ENCODE measurements at places on chromosomes 11 and 22.

DNA sequence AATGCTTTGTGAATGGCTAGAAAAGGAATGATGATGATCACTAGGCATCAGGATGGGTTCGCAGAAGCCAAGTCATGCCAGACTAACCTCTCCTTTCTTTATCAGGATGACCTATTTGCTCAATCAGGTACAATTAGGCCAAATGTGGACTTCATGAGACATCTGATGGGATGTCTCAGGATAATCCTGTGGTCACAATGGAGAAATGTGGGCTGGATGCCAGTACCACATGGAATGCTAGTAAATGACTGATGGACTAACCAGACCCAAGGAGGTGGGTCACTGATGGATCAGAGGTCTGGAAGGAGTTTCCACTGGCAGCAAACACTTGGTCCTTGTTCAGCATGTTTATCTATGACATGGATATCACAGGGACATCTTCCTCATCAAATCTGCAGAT is 94.8 kb upstream of the PHOX2A start:
- no peak for DNase-seq

DNA sequence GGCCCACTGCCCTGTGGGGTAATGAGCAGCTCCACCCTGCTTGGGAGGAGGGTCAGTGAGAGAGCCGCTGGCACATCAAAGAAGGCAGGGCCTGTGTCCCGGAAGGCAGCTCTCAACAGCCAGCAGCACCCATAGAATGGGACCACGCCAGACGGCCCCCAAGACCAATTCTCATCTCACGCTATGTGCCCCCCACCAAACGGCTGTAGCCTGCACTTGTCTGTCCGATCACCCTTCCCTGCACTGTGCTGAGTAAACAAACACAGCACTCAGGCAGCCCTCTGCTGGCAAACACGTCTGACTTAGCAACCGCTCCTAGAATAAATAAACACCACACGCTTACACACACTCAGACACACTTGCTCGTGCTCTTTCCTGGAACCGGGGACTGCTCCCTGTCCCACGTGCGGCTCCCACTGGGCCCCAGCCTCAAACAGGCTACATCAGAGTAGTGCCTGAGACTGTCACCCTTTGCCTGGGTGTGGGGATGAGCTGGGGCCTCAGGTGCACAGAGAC is 53.2 kb upstream of the CDON start:
- no peak for DNase-seq

DNA sequence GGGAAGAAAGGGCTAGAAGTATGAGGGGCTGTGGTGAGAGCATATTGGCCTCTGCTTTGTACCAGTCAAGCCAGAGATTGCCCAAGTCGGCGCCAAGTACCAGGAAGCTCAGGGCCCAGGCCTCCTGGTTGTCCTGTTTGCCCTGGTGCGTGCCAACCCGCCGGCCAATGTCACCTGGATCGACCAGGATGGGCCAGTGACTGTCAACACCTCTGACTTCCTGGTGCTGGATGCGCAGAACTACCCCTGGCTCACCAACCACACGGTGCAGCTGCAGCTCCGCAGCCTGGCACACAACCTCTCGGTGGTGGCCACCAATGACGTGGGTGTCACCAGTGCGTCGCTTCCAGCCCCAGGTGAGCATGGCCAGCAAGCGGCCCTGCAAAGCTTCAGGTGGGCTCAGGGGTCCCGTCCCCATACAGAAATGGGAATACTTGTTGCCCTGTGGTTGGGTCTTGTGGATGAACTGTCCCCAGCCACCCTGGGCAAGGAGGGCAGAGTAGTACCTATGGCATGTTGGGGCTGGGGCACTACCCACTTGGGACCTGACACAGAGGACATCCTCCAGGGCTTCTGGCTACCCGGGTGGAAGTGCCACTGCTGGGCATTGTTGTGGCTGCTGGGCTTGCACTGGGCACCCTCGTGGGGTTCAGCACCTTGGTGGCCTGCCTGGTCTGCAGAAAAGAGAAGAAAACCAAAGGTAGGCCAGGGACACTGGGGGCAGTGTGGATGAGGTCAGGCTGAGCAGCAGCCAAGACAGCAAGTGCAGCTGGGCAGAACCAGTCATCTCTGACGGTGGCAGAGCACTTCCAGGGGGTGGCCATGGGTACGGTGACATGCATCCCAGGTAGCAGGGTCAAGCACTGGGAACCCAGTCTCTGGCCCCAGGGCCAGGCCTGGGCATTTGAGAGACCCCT is 2.1 kb downstream of the TMEM25 start:
- no peak for DNase-seq

GRCh38 chr11:17014833-17015626 is 816 bp upstream of the PLEKHA7 start:
- no peak for DNase-seq

DNA sequence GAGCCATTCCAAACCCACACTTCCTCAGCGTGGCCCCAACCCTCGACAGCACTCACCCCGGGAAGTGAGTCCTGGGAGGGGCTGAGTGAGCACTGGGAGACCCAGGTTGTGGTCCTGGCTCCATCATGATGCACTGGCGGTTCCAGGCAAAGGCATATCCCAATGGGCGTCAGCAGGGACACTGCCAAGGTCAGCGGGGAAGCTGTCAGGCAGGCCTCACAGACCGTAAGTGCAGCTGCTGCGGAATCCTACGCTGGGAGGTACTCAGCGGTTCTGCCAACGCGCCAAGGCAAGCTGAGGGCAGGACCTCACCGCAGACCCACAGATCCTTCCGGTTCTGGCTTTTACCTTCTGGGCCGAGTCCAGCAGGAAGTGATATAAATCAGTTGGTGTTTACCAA is 1.4 kb upstream of the GAL3ST1 start:
- DNase-seq: no peak

- DNase-seq: no peak
Observed at GRCh38 chr11:115572551-115572950, 68.3 kb upstream of the CADM1 start.

DNA sequence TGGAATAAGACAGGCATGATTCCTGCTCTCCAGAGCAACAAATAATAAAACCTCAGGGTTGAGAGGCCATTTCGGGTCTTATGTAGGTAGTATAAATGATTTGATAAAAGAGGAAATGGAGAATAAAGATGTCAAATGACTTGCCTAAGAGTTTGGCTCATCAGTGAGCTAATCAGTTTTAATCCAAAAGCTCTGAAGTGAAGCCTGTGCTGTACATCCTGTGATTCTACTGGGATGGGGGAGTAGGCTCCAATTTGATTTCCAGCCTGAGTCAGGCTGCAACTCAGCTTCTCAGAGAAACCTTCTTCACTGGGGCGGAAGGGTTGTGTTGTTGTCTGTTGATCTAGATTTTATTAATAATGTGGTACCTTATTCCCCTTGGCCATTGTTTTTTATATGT is 192.2 kb upstream of the SORL1-AS1 start:
- DNase-seq: no peak

DNA sequence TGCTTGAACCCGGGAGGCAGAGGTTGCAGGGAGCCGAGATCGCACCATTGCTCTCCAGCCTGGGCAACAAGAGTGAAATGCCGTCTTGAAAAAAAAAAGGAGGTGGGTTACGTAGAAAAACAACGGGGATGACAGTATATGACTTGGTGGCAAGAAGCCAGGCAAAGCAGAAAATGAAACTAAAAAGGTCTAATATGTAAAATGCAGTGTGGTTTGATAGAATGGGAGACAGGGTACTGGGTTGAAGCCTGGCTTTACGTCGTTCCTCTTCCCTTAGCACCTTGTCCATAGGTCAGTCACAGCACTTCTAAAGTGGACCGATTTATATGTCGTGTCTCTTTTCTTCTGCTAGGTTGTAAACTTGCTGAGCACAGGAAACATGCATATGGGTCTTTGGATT is 274.9 kb upstream of the ZC3H12C start:
- DNase-seq: no peak

- no peak for DNase-seq
Observed at GRCh38 chr11:128931668-128932067, 11.0 kb downstream of the TP53AIP1 start.

- no peak for DNase-seq
Observed at GRCh38 chr22:29346659-29347058, 31.2 kb upstream of the RASL10A start.

All from stimulated activated CD8-positive, alpha-beta memory T cell treated with anti-CD3 and anti-CD28 coated beads, Interleukin-4, amount 100 ng/mL, for 4 hours (primary cell).